ENCODE measurements at places on chromosomes 11 and 22.

GRCh38 chr11:83847467-83848034, 561.4 kb upstream of the CCDC90B start:
- DNase-seq = no peak

- DNase-seq = no peak
These were observed 47.2 kb upstream of the MPEG1 start for GRCh38 chr11:59259867-59260475.

DNA sequence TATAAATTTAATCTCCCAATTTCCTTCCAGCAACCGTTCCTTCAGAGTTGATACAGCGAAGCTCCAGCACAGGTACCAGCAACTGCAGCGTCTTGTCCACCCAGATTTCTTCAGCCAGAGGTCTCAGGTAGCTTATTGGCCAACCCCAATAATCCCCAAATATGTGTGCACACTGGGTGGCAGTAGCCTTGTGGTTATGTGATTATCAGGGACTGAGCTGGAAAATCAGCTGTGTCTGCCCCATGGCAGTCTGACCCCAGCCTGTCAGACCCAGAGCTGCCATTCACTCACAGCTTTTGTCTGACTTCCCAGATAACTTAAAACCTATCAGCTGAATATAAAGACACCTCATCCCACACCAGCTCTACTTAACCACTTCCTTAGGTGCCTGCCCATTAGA, 2.0 kb downstream of the HSCB start:
- DNase-seq = no peak

GRCh38 chr11:72350752-72351151, 83.6 kb downstream of the CLPB start:
- DNase-seq = no peak

DNA sequence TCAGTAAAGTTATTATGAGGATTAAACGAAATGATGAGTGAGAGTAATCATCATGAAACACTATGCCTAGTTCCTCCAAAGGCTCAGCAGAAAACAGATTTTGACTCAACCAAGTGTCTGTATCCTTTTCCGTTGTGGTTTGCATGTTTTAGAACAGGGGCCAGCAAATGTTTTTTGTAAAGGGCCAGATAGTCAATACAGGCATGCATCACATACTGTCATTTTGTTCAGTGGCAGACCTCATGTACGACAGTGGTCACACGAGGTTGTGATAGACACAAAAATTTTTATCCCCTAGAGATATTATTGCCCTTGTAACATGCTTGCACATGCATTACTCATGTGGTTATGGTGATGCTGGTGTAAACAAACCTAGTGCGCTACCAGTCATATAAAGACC, 81.9 kb upstream of the SLC25A18 start:
- DNase-seq = no peak

GRCh38 chr11:116454020-116454645, 318.7 kb downstream of the BUD13 start:
- DNase-seq = no peak

- no peak for DNase-seq
These were observed 87.5 kb downstream of the BLID start for GRCh38 chr11:122028545-122028944.

GRCh38 chr11:34924714-34925113, 8.3 kb downstream of the PDHX start:
- no peak for DNase-seq

DNA sequence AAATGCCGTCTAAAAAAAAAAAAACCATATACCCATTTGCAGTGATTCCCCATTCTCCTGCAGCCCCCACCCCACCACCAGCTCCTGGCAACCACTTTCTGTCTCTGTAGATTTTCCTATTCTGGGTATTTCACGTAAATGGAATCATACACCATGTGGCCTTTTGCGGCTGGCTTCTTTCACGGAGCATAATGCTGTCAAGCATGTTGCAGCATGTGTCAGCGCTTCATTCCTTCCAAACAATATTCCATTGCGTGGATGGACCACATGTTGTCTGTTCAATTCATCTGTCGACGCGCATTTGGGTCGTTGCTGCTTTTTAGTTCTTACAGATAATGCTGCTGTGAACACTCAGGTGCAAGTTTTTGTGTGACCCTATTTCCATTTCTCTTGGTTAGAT, 14.8 kb upstream of the EMID1 start:
- no peak for DNase-seq

DNA sequence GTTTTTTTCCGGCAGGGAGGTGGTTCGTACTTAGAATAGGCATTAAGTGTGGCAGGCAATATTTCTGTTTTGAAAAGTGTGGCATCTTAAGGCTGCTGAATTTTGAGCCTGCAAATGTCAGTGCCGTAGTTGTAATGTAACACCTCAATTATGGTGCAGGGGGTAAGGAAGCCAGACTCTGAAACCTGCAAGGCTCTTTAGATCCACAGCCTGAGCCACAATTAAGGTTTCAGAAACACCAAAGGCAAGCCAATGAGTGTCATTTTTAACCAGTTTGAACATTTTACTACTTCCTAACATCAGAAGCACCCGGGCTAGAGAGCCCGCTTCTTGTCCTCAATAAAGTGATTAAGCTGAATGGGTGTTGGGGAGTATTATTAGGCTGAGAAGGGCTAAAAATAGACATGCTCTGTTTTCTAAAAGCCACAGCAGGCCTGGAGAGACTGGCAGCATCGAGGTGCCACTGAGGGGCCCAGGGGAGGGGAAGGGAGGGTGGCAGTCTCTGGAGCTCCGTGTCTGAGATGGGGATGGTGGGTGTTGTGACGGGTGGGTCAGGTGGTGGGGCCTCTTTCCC, 113.4 kb downstream of the ZBTB16 start:
- no peak for DNase-seq

GRCh38 chr11:35043936-35044335, 95.0 kb upstream of the CD44 start:
- no peak for DNase-seq

- no peak for DNase-seq
These were observed 13.4 kb upstream of the PLEKHB1 start for GRCh38 chr11:73632996-73633395.

- no peak for DNase-seq
These were observed 14.6 kb downstream of the RPS6KA4 start for GRCh38 chr11:64373598-64373974.

- no peak for DNase-seq
These were observed at the start of gene ELFN2 for GRCh38 chr22:37427135-37427710. ELFN2 (minus strand) TSS chr22:37427479; CDS start chr22:37375534, 51,945 bp downstream.

GRCh38 chr11:19209617-19210370, 8.0 kb upstream of the CSRP3 start:
- no peak for DNase-seq

- no peak for DNase-seq
These were observed 187.9 kb downstream of the ETS1 start for GRCh38 chr11:128399251-128400121.

Measured in stimulated activated CD8-positive, alpha-beta memory T cell treated with anti-CD3 and anti-CD28 coated beads, Interleukin-15, amount 100 ng/mL, for 4 hours (primary cell).